Keratinocyte (primary cell): ENCODE measurements at places on chromosomes 16 and 17.

DNA sequence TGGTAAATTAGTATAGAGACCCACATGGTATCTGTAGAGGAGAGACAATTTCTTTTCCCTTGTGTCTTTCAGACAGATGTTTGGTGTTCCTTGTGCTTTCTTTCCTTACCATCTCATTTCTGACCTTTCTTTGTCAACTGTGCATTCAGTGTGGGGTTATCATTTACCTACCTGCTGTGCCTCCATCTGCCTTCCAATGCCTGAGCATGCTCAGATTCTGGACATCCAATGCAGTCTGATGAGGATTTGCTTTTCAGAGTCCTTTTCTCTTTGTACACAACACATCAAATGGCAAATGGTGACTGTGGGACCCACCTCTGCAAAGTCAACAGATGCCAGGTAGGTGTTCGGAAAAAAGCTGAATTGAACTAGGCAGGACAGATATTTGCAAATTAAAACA lies 364.8 kb downstream of the CA10 start:
- DNase-seq = no peak

DNA sequence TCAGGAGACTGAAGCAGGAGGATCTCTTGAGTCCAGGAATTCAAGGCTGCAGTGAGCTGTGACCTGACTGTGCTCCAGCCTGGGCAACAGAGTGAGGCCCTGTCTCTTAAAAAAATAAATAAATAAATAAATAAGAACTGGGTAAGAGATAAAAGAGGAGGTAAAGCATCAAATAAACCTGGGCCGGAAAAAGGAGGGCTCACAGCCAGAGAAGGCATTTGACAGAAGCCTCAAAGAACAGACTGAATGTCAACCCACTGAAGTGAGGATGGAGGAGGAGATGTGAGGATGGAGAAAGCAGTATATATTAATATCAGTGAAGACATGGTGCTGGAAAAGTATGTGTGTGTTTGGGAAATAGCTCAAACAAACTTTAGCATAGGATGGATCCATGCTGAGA lies 6.1 kb downstream of the NOG start:
- no peak for DNase-seq

DNA sequence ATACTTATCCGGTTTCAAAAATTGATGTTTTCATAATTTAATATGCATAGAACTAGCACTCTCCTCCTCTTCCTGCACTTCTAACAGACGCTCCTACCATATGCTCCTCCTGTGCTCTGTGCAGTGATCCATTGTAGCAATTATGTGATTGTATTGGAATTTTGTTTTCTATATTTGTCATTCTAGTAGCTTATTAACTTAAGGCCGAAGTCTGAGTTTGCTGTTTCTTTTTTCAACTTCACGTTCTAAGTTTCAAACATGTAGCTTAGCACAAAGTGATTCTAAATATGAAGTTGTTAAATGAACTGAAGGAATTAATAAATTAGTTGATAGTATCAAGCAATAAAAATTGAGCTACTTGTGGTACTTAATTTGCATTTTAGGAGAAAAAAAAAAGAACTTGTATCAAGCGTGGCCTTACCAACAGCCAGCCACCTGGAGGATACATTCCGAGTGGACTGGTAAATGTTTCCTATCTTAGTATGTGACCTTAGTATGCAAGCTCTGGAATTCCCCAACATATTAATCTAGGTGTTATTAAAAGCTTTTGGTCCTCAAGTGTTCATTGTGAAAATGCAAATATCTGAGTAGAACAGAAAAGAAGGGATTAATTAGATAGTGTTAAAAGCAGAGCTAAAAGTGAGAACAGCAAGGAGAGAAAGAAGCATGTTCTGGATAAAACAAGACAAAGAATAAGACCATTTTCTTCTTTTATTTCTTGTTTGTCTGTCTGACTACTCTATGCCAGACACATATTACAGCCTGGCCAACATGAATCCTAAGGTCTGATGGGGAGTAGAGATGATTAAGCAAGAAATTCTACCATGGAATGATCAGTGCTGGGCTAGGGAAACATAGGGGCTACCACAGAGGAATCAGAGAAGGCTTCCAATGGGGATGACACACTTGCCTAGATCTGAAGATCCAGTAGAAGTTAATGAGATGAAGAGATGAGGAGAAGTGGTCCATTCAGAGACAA lies 290.4 kb upstream of the MON1B start:
- no peak for DNase-seq

- DNase-seq = no peak
Measured at GRCh38 chr17:73393962-73394361, 82.2 kb upstream of the CDC42EP4 start.

- no peak for DNase-seq
Measured at GRCh38 chr17:15343749-15344148, 2.4 kb upstream of the TEKT3 start.

DNA sequence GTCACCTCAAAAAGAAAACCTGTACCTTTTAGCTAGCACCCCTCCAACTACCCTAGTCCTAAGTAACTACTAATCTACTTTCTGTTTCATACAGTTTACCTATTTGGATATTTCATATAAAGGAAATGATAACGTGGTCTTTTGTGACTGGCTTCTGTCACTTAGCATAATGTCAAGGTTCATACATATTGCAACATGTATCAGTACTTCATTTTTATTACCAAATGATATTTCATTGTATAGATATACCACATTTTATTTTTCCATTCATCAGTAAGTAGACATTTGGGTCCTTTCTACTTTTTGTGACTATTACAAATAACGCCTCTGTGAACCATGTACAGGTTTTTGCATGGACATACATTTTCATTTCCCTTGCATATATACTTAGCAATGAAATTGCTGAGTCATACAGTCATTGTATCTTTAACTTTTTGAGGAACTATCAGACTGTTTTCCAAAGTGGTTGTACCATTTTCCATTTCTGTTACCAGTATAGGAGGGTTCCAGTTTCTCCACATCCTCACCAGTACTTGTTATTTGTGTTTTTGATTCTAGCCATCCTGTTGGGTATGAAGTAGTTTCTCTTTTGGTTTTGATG lies 23.7 kb downstream of the MOSMO start:
- DNase-seq = no peak

- DNase-seq = no peak
Measured at GRCh38 chr17:386141-386876, 33.7 kb upstream of the RPH3AL start.

DNA sequence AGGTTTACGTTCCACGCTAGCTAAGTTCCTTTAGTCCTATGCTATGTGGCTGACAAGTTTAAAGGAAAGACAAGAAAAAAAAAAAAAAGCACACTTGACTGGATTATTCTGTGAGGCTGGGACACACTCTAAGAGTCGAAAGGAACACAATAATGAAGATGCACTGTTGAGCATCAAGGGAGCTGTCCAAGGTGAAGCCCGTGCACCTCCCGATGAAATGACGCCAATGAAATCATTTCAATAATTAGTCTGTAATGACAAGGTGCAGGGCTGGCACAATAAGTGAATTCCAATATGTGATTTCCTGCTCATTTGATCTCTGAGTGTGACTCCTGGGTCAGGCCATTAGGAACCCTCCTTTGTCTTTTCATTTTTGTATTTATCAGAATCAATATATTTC lies 232.9 kb downstream of the CDH13 start:
- DNase-seq = no peak

- DNase-seq = no peak
Measured at GRCh38 chr17:71966459-71967313, 154.1 kb upstream of the SOX9 start.

- no peak for DNase-seq
Measured at GRCh38 chr17:77999413-78000173, 41.1 kb downstream of the TNRC6C start.

DNA sequence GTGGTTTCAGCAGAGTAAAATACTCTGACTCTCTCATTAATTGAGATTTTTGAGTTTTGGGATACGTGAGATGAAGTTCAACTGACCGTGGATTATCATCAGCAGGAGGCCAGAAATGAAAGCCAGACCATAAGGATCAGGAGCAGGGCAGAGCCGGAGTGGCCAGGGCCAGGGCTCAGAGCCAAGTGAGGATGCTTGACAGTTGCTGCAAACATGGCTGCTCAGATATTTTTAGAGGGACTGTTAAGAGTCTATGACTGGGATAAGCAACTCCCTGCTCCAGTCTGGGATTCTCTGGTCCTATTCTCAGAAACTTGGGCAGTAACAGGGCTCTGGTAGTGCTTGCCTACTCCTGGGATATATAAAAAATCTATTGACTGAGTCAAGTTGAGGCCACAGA lies 17.6 kb upstream of the CDH13 start:
- no peak for DNase-seq

GRCh38 chr16:89026121-89026612 lies 49.2 kb upstream of the CBFA2T3 start:
- DNase-seq = no peak

GRCh38 chr16:88200896-88201185 lies 181.9 kb upstream of the ZNF469 start:
- no peak for DNase-seq
